ENCODE measurements at places on chromosomes 5 and 9.

DNA sequence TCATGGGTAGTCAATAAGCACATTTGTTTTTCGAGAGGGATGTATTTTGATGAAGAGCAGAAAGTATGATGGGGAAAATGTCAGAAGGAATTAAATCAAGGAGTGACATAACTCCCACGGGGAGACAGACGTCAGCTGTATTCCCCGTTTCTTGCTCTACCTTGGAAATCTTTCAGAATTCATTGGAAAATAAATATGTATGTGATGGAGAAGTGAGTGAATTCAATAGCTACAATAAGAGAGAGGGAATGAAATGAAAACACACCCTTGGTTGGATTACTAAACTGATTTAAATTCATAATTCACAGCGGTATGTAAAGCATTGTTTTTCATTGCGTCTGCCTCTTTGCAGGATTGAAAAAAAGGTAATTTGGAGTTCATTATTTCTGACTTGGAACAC, 209.7 kb upstream of the KLF4 start:
- no peak for DNase-seq

DNA sequence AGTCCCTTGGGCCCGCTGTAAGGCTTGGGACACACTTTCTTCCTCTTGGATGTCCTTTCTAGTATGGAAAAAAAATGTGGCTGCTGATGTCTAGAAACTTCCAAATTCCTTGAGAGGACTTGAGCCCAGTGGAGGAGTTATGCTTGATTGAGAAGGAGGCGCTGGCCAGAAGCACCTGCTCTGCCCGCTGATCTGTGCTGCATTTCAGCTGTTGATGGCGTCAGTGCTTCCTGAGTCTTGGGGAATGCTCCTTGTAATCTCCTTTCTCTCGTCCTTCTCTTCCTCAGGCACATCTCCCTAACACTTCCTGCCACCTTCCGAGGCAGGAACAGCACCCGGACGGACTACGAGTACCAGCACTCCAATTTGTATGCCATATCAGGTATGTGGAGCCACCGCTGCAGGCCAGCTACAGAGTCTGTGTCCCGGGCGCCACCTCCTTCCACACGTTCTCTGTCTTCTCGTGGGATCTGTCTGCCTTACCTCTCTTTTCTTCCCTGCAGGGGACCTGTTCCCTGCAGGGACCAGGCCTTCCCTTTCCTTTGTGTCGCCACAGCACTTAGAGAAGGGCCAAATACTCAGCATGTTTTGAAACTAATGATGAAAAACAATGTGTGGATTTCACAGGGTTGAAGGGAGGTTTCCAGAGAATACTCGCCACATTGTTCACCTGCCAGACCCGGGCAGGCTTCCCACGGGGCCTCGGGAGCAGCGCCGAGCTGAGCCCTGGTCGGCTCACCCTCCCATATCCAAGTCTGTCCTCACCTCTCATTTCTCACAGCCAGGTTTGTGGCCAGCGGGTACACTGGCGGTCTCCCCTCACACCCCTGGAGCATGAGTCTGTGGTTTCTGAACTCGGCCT, 95.2 kb downstream of the MVB12B start:
- peak; percentile 25 for DNase-seq

DNA sequence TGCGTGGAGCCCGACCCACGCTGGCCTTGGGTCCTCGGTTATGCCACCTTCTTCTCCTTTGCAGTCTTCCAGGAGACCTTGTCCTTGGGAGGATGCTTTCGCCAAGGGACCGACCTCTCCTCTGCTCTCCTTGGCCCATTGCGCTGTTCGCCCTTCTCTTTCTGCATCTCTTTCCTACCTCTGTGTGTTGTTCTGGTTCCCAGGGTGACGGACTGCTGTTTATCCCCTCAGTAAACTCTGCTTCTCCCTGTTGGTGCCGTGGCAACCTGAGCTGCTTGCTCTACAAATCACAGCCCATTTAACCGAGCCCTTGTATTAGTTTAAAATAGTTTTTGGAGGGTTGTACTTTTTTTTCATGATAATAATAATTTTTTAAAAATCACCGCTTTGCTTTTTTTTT, 97.9 kb downstream of the DAPK1 start:
- no peak for DNase-seq

GRCh38 chr5:14064841-14065240, 78.3 kb upstream of the TRIO start:
- DNase-seq, result no peak

DNA sequence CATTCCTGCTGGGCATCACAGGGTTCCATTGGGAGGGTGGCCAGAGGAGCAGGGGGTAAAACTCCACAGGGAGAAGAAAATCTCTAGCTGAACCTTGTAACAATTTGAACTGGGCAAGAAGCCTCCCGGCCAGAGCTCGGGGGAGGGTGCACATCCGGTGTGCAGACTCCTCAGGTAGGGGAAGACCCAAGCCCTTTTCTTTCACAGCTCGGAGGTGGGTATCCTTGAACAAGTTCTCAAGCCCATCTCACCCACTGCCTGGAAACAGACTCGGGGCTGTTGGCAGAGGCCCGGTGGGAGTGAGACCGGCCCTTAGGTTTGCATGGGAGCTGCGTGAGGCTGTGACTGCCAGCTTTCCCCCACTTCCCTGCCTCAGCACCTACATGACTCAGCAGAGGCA, 111.5 kb upstream of the IL7R start:
- no peak for DNase-seq

DNA sequence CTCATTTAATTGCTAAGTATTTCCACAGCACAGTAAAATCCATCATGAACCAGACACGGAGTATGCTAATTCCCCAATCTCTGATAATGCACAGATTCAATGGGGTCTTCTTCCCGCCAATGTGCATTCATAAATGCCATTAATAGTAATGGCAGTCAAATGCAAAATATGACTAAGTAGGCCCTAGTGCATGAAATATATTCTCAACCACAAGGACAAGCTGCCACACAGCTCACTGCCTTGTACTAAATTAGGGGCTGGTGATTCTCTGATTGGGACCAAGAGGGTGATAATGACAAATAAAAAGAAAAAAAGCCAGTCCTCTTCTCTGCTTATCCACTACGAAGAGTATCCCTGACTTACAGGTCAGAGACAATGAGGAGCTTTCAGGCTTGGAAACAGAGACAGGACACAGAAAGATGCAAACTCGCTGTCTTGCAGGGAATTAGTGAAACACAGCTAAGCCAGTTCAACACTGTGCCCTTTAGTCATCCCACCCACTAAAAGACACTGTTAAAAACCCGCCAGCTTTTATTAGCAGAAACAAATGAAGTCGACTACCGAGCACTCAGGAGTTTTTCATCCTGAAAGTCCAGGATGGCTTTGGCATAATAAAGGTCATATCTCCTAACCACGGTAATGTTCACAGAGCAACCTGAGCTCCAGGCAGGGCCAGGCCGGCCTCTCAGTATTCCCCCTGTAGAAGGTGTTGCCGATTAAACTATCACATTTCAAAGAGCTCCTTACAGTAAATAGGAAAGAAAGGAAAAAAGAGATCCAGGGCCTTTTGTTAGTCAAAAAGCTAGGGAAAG, 148.1 kb downstream of the EBF1 start:
- DNase-seq, result no peak

DNA sequence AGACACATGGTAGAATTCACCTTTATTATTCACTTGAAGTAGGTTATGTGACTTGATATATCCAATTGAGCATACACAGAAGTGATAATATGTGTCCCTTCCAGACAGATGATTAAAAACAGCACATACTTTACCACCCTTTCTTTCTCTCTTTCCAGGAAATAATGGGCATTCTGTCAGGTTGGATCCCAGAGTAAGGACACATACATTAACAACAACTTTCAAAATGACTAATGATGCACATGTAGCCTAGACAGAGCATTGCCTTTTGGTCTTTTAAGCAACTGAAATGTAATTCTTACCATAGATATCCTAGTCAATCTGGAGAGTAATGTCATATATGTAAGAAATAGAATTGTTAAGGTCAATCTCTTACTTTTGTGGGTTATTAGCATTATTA, 1748.7 kb downstream of the EFNA5 start:
- no peak for DNase-seq

DNA sequence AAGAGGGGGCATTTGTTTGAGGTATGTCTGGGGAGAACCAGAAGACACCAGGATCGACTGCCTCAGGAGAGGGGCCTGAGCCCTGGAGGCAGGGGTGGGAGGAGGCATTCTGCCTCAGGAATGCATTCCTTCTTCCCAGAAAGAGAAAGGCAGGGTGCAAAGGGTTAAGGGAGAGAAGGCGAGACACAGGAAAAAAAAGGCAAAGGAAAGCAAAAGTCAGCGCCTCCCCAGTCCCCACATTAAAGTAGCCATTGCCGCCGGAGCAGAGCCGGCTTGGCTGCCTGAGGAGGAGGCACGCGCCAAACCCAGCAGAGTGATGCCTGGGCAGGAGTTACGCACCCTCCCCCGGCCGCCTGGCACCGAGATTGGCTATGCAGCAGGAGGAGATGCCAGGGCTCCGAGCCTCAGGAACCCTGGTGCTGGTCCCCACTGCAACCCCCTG, 123.8 kb upstream of the PHYKPL start:
- DNase-seq, result peak; percentile 21

DNA sequence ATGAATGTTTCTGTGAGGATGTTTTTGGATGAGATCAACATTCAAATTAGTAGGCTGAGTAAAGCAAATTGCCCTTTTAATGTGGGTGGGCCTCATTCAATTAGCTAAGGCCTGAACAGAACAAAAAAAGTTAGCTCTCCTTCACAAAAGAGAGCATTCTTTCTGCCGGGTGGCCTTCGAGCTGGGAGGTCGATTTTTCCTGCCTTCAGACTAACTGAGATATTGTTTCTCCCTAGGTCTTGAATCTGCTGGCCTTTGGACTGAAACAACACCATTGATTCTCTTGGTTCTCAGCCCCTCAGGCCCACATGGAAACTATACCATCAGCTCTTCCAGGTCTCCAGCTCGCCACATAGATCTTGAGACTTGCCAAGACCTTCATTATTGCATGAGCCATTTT, 29.1 kb upstream of the FREM1 start:
- DNase-seq, result no peak

DNA sequence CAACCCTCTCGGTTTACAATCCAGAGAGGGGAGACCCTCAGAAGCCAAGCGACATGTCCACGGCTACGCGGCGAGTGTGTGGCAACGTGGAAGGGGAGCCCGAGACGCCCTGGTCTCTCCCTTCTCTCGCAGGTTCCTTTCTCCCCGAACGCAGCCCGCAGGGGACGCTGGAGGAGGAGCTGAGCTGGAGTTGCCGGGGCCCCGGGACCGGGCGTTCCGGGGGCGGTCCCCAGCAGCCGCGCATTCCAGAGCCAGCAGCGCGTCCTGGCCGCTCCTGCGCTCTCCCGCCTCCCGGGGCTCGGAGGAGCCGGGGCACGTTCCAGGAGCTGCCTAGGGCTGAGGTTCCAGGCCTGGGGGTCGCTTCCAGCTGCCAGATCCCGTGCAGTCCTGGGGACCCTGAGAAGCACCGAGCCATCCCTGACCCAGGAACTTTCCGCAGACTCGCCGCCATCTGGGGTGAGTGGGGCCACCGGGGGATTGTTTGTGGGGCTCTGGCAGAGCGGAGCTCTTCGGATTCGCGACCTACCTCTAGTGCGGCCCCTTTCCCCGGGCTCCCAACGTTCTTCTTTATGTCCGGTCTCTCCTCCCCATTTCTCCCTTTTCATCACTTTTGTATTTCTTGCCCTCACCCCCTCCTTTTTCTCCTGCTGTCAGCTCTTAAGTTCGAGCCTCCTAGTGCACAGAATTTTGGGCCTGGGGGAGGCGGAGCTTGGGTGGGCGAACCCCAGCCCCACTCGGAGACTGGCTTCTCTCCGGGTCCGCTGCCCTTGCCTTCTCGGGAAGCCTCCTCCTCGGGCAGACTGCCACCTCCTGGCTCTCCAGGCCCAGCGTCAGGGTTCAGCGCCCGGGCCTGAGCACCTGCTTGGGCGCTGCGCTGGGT, at the start of gene SMIM3:
SMIM3 (plus strand) TSS at position 241 of the 880 bp plus-strand sequence. CDS start 16,684 bp downstream, outside the sequence.
- DNase-seq, result no peak

DNA sequence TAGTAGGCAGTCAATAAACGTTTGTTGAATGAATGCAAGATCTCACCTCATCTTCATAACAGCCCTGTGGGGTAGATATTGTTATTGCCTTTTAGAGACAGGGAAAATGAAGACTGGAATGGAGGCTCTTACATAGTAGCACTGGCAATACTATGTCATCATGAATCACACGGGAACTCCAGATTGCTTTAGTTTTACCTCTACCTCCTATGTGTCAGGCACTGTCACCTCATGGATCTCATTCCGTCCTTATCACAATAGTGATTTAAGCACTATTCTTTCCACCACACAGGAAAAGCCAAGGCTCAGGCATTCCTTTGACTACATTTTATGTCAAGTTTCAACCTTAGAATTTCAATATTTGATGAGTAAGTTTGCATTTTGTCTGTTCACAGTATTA, 2.9 kb upstream of the EPB41L4B start:
- no peak for DNase-seq

DNA sequence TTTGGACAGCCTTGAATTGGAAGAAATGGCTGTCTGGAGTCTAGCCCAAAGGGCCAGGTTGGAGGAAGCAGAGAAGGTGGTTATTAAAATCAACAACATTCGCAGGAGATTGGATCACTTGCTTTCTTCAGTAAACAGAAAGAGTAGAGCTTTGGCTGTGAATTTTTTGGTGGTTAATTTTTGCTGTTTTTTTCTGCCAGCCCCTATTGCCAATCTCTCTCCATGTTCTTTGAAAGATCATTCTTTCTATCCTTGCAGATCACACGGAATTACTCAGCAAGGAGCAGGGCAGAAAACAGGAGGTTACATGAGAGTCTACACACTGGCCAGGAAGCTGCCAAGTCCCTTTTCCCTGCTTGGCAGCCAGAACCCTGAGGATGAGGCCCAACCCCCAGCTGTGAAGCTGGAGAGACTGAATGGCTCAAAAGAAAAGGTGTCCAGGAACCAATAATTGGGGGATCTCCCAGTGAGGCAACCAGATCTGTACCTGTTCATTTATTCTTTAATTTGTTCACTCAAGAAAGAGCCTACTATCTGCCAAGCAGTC, 13.0 kb downstream of the GLRX start:
- peak; percentile 53 for DNase-seq

GRCh38 chr5:157164521-157164920, 1.5 kb downstream of the GARIN3 start:
- DNase-seq, result no peak

DNA sequence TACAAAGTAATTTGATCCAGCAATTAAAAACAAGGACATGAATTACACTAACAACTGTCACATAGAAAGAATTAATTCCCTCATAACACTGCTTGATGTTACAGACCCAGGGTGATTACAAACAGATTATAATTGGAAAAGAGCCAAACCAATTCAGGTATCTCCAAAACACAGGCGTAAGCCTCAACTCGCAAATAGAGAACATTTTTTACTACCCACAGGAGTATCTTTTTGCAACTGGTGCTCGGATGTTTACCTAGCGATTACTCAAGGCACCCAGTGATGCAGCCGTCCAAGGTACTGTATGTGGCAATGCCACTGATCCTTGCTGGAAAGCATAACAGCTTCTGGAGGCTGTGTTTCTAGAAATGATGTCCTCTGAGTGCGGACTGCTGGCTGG, 386.1 kb upstream of the KIF2A start:
- DNase-seq, result no peak

DNA sequence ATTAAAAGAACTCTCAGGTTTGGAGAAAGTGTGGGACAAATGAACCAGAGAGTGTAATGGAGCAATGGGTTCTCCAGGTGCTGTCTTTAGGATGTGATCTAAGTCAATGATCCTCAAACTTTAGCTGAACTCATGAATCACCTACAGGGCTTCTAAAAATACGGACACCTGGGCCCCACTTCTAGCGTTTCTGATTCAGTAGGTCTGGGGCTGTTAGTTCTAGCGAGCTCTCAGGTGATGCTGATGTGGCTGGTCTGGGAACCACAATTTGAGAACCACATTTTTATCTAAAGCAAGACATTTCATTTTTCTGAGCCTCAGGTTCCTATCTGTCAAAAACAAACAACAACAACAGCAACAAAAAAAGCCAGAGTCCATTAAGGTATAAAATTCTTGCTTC, 35.1 kb upstream of the PCA3 start:
- no peak for DNase-seq
